GM12878 (cell line): ENCODE measurements at places on chromosomes 5 and 9. TPM values are rescaled to one million over a fixed set of nuclear protein-coding genes. Genes with fewer than 3 reads are reported as not detected.

CLIC3 gene
- total RNA-seq = not detected in 2 replicates

GRCh38 chr5:72151646-72152045 lies 44.4 kb downstream of the MAP1B start:
- no peak for DNase-seq
- no peaks in the 10 kb centered on the region for H3K36me3 ChIP-seq
- no peaks in the 10 kb centered on the region for H3K4me1 ChIP-seq
- no peaks in the 10 kb centered on the region for H3K27me3 ChIP-seq
- no peak overlapping the region for H3K4me3 ChIP-seq
- H3K27ac ChIP-seq = no peak overlapping the region

SLC6A3 gene
- not detected in 2 replicates for total RNA-seq

IFNA6 gene
- total RNA-seq = not detected in 2 replicates

DNA sequence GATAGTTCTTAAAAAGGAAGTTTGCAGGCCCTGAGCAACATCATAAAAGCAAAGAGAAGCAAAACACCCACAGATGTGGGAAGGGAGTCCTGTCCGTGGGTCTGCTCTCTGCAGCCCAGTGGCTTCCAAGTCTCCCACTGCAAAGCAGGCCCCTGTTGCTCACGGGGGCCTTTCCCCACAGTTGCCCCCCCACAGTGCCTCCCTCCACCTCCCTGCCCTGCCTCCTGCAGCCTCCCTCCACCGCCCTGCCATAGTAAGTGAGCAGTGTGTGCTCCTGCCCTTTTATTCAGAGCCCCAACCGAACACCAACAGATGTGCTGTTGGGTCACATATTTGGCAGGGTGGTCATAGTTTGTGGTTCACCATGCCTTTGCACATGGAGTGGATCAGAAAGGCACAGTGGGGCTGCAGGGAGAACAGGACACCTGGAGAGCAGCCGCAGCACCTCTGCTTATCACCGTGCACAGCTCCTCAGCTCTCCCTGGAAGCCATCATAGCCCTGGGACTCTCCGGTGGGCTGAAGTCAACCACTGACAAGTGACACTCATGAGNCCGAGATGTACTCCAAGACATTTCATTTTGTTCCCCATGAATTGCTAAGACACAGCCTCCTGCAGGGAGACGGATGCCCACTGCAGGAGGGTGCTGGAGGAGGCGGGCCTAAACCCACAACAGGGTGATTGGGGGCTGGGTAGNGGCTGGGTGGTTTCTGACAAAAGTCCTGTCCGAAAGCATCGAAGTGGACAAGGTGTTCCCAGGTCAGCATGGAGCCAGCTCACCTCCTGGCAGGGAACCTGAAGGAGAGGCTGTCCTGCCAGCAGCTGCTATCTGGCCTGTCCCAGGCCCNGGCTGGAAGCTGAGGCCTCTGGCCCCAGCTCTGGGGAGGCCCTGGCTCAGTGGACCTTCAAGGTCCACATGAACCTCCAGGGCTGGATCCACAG lies 278.9 kb downstream of the GADD45G start:
- DNase-seq = no peak
- no peaks in the 10 kb centered on the region for H3K36me3 ChIP-seq
- no peak overlapping the region for H3K27ac ChIP-seq
- H3K4me1 ChIP-seq = no peaks in the 10 kb centered on the region

- no peaks in the 10 kb centered on the region for H3K27me3 ChIP-seq
- H3K4me3 ChIP-seq = no peak overlapping the region
- H3K27ac ChIP-seq = no peak overlapping the region
- no peaks in the 10 kb centered on the region for H3K4me1 ChIP-seq
- DNase-seq = no peak
Measured at GRCh38 chr5:159695741-159696294, 220.5 kb upstream of the ADRA1B start.

- no peak overlapping the region for H3K27ac ChIP-seq
- no peaks in the 10 kb centered on the region for H3K27me3 ChIP-seq
- H3K4me3 ChIP-seq = no peak overlapping the region
- DNase-seq = no peak
- no peaks in the 10 kb centered on the region for H3K4me1 ChIP-seq
- no peaks in the 10 kb centered on the region for H3K36me3 ChIP-seq
Measured at GRCh38 chr5:145587710-145588109, 247.4 kb downstream of the PRELID2 start.
